RCC 7860 (cell line): ENCODE measurements at places on chromosomes 3 and 15.
A peak's percentile ranks its signal among the peaks of the same experiment; 100 is the strongest.

- DNase-seq = peak; percentile 98
Measured at GRCh38 chr3:188286087-188286513, 132.1 kb downstream of the LPP start.

DNA sequence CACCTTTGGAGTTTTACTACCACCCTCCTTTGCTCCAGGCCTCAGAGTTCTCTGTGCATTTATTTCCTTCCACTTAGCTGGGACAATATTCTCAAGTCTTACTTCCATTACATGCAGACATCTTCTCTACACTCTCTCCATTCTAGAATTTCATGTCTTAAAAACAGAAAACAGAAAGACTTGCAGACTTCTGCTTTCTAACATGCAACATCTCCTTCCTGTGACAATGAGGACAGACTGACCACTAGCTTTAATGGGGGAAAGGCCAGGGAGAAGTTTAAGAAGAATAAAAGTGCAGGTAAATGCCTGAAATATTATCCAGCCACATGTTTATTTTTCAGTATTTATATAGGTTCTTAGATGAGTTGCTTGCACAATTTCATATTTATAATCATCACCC, 17.1 kb upstream of the CSTA start:
- no peak for DNase-seq

DNA sequence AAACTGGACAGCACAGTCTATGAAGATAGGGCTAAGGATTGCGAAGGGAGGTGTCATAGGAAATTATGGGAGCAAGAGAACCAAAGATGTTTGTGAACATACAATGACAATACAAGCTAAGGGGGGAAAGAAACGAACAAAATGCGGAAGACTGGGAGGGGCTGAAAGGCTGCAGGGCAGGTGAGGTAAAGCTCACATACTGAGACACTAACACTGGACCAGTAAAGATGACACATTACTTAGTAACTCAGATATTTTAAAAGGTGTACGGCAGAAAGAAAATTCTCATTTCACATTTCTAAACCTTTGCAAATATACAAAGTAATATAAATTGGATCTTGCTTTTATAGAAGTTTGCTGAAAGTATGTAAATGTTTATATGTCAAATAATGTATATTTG, 10.1 kb downstream of the CLDND1 start:
- no peak for DNase-seq

- DNase-seq = peak; percentile 93
Measured at GRCh38 chr3:156187146-156187769, 66.9 kb downstream of the KCNAB1 start.

DNA sequence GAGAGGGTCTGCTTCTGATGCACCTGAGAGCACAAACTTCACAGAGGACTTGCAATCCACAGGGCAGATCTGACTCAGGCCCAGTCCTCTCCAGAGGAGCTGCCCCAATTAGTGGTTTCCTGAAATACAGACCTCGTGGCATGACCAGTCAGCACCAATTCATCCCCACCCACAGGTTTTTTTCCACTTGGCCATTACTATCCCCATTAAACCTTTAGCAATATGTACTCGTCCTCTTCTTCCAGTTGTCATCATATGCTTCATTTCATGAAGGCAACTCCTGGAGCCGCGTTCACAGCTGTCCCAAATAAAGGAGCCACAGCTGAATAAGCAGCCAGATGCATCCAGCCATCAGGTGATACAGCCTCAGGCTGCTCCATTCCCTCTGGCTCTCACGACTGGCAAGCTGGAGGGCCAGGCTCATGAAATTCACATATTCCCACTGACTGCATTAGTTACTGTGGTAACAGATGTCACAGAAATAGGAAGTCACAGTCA, 163.1 kb downstream of the FMN1 start:
- no peak for DNase-seq
